Gastrocnemius medialis (tissue), 4 donors: ENCODE measurements at places on chromosomes 5 and 9.

DNA sequence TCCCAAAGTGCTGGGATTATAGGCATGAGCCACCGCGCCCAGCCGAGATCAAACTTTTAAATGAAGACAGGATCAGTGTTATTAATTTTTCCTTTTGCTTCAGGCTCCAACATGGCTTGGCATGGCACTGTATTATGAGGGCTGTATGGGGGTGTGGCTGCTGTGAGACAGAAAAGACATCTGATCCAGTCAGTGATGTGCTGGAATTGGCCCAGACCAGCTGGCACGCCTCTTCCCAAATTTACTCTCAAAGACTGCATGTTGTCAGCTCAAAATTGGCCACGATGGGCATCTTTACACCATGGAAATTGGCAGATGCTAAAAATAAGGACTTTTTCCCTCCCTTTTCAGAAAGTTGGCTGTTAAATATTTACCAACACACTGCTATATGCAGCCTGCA lies 12.1 kb upstream of the COL27A1 start:
- H3K4me1 ChIP-seq = peaks cover 25% of the 10 kb centered on the region
- no peak for DNase-seq

DNA sequence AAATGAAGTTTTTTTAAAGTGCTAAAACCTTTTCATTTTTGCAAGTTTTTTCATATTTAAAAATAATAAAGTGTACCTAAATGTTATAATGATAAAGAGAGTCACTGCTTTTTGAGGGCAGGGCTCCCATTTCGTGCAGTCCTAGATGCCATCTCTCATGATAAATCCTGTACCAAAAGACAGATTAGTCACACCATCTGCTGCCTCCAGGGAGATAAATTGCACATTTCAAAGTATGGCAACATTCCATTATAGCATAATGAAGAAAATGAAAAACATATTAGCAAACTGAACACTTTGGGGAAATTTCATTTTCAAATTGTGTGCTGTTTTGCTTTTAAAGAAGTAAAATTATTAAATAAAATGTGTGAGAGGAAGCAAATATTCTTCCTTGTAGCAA lies 257.2 kb downstream of the KIAA0825 start:
- no peaks in the 10 kb centered on the region for H3K36me3 ChIP-seq
- no peak overlapping the region for H3K27ac ChIP-seq
- no peaks in the 10 kb centered on the region for H3K4me1 ChIP-seq
- no peaks in the 10 kb centered on the region for H3K27me3 ChIP-seq
- DNase-seq = no peak

DNA sequence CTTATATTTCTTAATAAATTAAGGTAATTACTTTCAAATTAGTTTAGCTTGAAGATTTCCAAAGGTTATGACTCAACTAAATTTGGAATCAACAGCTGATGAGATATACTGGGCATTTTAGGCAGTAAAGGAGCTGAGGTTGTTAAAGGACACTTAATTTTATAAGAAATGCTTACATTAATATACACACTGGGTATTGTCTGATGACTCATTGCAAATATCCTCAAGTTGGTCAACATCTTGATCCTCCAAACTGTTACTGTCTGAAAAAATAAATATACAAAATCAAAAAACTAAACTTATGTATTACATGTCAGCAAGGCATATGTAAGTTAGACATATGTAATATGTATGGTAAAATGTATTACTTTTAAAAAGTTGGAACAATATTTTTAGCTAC lies 3.4 kb downstream of the GFM2 start:
- H3K4me3 ChIP-seq = no peak overlapping the region
- peaks cover 13% of the 10 kb centered on the region for H3K36me3 ChIP-seq
- H3K4me1 ChIP-seq = peaks cover 29% of the 10 kb centered on the region

- H3K4me1 ChIP-seq = peaks cover 8% of the 10 kb centered on the region
- no peak overlapping the region for H3K27ac ChIP-seq
- DNase-seq = peak; percentile 23
- H3K27me3 ChIP-seq = no peaks in the 10 kb centered on the region
Measured at GRCh38 chr9:38088006-38088925, 19.2 kb upstream of the SHB start.

GRCh38 chr9:14373336-14373666 lies 59.4 kb upstream of the NFIB start:
- peaks cover 17% of the 10 kb centered on the region for H3K4me1 ChIP-seq
- no peaks in the 10 kb centered on the region for H3K36me3 ChIP-seq
- no peak for DNase-seq
- H3K27ac ChIP-seq = peak overlapping the region; percentile 40
- H3K4me3 ChIP-seq = no peak overlapping the region

DNA sequence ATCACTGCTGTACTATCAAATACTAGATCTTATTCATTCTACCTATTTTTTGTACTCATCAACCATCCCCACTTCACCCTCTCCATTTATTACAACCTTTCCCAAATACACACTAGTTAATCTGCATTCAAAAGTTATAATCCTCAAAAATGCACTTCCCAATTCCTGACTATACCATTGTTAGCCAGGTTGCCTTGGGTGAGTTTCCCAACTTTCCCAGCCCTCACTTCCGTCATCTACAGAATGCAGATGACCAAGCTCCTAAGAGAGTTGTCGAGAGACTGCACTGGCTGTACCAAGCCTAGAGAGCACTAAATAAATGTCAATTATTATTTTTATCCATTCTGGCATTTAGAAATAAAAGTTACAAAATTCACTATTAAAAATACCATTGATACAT lies 11.5 kb downstream of the PLPP1 start:
- no peak for DNase-seq
- no peaks in the 10 kb centered on the region for H3K36me3 ChIP-seq
- H3K27me3 ChIP-seq = no peaks in the 10 kb centered on the region
- H3K27ac ChIP-seq = no peak overlapping the region
- no peak overlapping the region for H3K4me3 ChIP-seq

DNA sequence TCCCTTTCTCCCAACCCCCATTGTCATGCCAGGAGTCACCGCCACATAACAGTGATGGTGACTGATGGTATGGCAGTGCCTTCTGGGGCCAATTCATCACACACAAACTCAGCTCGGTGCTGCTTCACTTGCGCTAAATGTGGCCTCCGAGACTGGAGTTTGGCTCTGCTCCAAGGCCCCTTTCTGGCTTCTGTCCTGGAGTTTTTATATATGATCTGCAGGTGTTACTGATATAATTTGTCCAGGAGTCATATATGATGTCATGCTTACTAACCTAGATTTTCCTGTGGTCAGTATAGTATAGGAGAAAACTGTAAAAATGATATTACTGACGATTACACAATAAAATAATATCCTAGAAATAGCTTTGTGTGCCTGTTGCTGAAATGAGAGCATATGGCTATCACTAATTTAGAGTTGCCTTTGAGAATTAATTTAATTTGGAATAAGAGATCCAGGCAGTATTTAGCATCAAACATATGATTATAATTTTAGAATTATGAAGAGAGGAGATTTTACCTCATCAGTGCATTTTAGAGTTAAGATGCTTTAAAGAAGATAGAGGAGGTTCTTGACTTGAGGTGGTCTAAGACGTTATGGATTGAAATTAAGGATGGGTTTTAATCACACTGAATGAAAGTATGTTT lies 334.1 kb upstream of the CD180 start:
- H3K4me1 ChIP-seq = no peaks in the 10 kb centered on the region
- no peak for DNase-seq
- H3K4me3 ChIP-seq = no peak overlapping the region
- no peak overlapping the region for H3K27ac ChIP-seq
